Skeletal muscle tissue (tissue), 5 donors: ENCODE measurements at places on chromosomes 11 and 22. TPM values are rescaled to one million over a fixed set of nuclear protein-coding genes. Genes with fewer than 3 reads are reported as not detected.

The PLEKHA7 gene
- 5.2 TPM for total RNA-seq

The RIMBP3B gene
- not detected for total RNA-seq

The OR51B2 gene
- total RNA-seq: not detected

The GLB1L2 gene
- 1.0 TPM for total RNA-seq

The TLCD5 gene
- 5.2 TPM for total RNA-seq

The SNX32 gene
- total RNA-seq: under 0.01 TPM

The MPZL2 gene
- total RNA-seq: 1.0 TPM

The APOBEC3H gene
- not detected for total RNA-seq

The FGF4 gene
- total RNA-seq: 1.6 TPM

The OTOG gene
- total RNA-seq: under 0.01 TPM

The TESMIN gene
- not detected for total RNA-seq

The IL18 gene
- total RNA-seq: 0.52 TPM

The OR2AG1 gene
- not detected for total RNA-seq

The TRIM66 gene
- total RNA-seq: 1.6 TPM

The IFITM10 gene
- total RNA-seq: not detected
